ENCODE measurements at places on chromosomes 4 and X.

DNA sequence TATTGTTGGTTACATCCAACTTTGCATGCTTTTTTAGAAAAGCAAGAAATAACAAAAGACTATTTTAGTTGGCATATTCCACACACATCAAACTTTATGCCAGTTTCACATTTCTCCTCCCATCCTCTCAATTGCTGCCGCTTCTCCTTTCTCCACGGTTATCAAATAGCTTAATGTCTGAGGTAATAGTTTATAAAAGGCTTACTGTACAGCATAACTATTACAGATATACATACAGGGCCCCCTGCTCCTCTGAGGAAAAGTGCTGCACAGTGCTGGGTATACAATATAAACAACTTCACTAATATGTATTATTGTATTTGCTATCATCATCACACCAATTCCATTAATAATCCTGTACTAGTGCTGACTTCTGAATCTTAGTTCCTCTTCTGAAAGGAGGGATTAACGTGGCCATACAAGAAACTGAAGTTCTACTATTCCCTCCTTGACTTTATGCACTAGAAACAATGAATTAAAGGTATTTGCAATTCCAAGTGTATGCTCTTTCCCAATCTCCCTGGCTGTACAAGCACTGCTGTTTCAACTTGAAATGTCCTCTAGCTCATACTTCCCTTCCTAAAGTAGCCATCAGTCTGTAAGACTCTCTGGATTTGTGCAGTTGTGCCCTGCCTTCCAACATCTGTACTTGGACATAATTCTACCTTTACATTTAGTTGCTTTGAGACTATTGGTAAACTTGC is 2.5 kb downstream of the CCNI start:
- no peak for DNase-seq

GRCh38 chr4:61890321-61890720 is 690.2 kb downstream of the ADGRL3 start:
- DNase-seq = no peak

- no peak for DNase-seq
Measured at GRCh38 chr4:137293281-137293680, 239.0 kb downstream of the PCDH18 start.

- DNase-seq = no peak
Measured at GRCh38 chr4:99264927-99265326, 25.9 kb downstream of the ADH1A start.

- DNase-seq = no peak
Measured at GRCh38 chr4:46146993-46147392, 23.1 kb upstream of the GABRG1 start.

GRCh38 chr4:122005064-122005755 is 53.4 kb upstream of the TRPC3 start:
- DNase-seq = no peak

DNA sequence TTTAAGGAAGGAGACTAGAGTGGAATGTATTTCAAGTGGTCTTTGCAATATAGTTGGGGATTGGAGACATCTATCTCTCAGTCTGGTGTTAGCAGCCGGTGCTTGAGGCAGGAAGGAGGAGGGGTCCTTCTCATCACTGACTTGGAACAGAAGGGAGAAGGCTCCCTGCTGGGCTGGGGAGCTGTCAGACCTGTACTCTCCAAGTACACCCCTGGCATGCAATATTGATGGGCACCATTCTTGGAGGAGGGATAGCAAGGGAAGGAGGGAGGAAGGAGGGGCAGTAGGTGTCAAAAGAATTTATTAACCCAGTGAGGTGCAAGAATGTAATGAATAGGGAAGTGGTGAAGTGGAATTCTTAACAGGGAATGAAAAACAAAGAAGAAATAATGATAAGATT is 338.8 kb downstream of the UNC5C start:
- no peak for DNase-seq

- peak; percentile 20 for DNase-seq
Measured at GRCh38 chr4:106369456-106370060, 980 bp upstream of the GIMD1 start.

DNA sequence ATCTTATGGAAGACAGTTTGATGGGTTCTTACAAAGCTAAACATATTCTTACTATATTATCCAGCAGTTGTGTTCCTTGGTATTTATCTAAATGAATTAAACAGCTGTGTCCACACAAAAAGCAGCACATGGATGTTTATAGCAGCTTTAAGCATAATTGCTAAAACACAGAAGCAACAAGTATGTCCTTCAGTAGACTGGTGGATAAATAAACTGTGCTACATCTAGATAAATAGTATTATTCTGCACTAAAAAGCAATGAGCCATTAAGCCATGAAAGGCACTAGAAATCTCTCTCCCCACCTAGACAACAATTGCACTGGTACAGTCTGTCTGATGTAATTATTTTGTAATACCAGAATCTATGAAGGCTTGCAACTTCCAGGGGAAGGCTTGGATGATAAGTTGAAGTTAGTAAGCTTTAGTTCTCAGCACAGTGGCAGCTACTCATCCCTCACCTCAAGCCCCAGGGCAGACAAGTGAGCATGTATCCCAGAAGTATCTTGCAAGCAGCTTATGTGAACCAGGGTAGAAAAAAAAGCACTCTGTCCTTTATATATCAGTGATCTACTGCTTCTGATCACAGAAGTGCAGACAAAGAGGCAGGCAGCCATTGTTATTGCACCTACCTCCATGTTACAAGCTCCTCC is 36.9 kb downstream of the WDR17 start:
- no peak for DNase-seq

DNA sequence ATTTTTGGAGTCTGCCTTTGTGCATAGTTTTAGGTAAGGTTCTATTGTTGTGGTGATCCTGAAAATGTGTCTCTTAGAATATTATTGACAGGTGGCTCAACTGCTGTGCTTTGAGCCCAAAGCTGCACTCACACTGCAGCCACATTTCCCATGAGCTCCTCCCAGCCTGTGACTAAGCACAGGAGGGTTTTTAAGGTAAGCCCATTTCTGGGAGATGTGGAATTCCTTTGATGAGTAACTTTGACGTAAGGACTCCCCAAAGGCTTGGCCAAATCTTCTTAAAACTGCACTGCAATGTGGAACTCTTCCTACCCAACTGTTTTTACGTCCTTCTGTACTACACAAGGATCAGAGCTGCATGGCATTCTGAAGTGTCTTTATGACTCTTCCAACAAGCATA is 20.0 kb upstream of the TMPRSS11A start:
- no peak for DNase-seq

DNA sequence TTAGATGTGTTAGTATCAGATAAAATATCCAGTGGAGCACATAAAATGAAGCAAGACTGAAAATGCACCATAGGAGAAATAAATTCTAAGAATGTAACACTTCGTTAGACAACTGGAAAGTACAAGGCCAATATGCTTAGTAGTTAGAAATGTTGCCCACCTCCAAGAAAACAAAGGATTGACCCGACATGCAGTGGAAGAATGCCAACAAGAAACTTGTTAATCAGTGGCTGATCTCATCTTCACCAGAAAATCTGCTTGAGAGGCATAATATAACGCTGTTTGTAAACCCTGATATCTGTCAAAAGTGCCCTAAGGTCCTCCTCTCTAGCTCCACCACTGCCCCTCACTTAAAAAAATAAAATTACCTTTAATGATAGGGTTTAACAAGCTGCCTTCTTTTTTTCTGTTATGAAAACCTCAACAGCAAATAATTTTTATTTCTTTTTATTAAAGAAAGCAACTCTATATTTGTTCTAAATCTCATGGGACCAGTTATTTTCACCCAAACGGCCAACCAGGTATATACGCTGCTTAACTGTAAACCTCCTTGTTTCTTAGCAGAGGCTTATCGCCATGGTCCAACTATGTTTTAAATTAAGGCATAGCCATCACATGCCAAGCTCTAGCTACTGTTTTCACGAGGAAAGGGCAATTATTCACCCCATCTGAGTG is 1.8 kb downstream of the RASGEF1B start:
- no peak for DNase-seq

DNA sequence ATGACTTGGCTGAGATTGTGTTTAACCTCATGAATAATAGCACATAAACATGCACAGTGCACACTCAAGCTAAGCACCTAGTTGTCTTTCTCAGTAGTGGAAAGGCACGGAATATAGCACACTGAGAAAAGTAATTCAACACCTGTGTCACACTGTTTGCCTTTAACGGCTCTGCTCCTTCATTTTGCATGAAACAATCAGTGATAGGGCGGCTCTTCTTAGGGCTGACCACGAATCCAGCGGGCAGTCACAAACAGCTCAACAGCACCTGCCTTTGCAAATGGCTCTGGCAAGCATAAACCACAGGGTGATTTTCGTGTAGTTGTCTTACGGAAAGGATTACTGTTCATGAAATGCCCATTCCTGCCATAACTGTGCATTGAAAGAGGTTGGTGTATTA is 954.0 kb upstream of the TENM3 start:
- DNase-seq = no peak

GRCh38 chrX:37993837-37994619 is 12.3 kb upstream of the SYTL5 start:
- no peak for DNase-seq

GRCh38 chr4:84499624-84499982 is 511 bp upstream of the NKX6-1 start:
- DNase-seq = no peak

DNA sequence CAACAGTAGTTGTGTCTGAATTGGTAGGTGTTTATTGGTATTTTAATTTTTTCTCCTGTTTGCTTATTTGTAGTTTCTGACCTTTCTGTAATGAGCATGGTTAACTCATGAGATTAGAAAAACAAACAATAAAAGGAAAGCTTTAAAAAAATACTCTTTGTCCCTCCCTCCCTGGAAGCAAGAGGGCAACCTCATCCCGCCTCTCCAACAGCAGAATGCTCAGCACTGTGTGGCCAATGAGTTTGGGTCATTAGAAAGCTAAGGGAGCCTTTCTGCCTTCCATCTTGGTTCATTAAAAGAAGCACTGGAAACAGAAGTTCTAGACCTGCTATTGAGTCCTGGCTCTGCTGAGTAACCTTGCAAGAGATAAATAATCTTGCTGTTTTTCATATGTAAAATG is 33.9 kb downstream of the TRPC5 start:
- no peak for DNase-seq

- no peak for DNase-seq
Measured at GRCh38 chr4:85905761-85906160, 430.8 kb downstream of the ARHGAP24 start.

All from activated T-cell treated with anti-CD3 and anti-CD28 coated beads, Interleukin-2, amount 50 U/mL, for 48 hours (primary cell).